ENCODE measurements at places on chromosomes 1 and 21.

DNA sequence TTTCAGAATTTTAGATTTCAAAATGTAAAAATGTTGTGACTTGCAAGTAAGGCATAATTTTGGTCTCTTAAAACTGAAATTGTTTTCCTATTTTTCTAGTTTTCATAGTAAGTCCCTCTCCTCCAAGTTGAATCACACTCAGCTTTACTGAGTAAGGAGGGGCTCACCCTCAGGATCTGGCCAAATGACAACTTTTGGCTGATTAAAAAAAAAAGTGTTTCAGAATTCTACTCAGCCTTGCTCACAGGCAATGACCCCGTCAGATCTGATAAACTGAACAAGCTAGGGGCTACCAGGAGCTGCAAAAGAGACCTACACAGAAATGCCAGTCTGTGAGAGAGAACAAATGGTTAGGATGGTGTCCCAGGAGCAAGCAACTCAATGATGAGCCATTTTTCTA, 159.8 kb downstream of the PBX1 start:
- DNase-seq, result no peak

DNA sequence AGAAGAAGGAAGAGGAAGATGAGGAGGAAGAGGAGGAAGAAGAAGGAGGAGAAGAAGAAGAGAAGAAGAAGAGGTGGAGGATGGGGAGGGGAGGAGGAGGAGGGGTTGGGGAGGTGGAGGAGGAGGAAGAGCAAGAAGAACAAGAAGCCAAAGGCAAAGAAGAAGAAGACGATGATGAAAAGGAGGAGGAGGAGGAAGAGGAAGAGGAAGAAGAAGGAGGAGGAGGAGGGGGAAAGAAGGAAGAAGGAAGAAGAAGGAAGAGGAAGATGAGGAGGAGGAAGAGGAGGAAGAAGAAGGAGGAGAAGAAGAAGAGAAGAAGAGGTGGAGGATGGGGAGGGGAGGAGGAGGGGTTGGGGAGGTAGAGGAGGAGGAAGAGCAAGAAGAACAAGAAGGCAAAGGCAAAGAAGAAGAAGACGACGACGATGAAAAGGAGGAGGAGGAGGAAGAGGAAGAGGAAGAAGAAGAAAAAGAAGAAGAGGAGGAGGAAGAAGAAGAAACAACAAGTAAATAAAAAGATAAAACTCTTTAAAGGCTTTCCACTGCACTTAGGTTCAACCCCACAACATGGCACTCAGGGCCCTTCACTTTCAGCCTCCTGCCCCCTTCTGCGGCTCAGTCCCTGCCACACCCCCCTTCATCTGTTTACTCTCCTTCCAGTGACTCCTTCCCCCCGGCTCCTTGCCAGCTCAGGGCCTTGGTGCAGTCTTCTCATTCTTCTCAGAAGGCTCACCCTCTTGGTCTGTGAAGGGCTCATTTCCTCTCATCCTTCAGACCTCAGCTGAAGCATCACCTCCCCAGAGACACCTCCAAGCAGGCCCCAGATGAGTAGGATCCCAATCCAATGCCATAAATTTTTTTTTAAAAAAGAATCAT, 114.0 kb downstream of the KCNN3 start:
- no peak for DNase-seq

GRCh38 chr21:45747233-45747766, 103.8 kb downstream of the PCBP3 start:
- no peak for DNase-seq

- peak; percentile 73 for DNase-seq
These were observed 58.2 kb upstream of the SLC45A1 start for GRCh38 chr1:8259498-8260290.

GRCh38 chr1:66919063-66919462, 5.6 kb downstream of the DNAI4 start:
- DNase-seq, result no peak

- no peak for DNase-seq
These were observed 3.8 kb downstream of the CNR2 start for GRCh38 chr1:23909412-23909811.

- DNase-seq, result no peak
These were observed 2.9 kb downstream of the IGSF8 start for GRCh38 chr1:160095382-160096105.

GRCh38 chr1:104671684-104672353, 922.1 kb downstream of the AMY1C start:
- DNase-seq, result no peak

DNA sequence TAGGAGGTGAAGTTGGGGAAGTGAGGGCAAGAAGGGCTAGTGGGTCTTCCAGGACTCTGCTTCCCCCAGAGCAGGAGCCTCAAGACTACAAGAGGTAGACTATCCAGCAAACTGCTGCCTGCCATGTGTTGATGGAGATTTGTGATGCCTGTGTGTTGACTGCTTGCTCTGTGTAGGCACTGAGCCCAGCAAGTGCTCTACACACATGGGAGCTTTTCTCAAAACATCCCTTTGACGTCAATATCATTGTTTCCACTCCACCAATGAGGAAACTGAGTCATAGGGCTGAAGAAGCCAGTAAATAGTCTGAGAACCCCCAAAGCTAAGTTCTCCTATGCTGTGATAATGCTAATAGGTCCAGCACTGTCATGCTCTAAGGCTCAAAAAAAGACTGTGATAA, 207.2 kb upstream of the NFIA start:
- DNase-seq, result no peak

GRCh38 chr1:235424092-235424491, 56.9 kb downstream of the TBCE start:
- no peak for DNase-seq

- DNase-seq, result no peak
These were observed 279.1 kb downstream of the DNM3 start for GRCh38 chr1:172120381-172120780.

DNA sequence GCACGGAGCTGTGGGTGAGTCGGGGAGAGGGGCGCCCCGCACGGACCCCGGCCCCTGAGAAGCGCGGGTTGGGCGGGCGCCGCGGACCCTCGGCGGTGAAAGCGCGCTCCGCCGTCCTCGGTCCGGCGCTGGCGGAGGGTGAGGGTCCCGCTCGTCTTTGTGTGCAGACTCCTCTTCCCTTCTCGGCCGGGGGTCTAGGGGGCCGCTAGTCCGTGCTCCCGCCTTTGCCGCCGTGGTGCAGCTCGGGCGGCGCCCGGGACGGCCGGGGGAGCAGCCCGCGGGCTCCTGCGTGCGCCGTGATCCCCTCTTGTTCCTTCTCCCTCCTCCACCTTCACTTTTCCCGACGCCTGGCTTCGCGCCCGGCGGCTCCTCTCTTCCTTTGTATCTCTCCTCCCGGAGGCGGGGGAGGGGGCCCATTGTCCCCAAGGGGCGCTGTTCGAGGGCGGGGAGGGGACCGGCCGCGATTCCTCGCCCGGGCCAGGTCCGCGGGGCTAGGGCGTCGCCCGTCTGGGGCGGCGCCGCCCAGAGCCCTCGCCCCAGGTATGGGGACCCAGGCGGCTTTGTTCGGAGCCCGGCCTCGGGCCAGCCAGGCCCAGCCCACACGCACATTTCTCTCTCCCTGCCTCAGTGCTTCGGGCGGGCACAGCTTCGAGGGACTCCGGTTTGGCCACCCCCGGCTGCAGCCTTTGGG, 519 bp downstream of the FNBP1L start:
- DNase-seq, result no peak

DNA sequence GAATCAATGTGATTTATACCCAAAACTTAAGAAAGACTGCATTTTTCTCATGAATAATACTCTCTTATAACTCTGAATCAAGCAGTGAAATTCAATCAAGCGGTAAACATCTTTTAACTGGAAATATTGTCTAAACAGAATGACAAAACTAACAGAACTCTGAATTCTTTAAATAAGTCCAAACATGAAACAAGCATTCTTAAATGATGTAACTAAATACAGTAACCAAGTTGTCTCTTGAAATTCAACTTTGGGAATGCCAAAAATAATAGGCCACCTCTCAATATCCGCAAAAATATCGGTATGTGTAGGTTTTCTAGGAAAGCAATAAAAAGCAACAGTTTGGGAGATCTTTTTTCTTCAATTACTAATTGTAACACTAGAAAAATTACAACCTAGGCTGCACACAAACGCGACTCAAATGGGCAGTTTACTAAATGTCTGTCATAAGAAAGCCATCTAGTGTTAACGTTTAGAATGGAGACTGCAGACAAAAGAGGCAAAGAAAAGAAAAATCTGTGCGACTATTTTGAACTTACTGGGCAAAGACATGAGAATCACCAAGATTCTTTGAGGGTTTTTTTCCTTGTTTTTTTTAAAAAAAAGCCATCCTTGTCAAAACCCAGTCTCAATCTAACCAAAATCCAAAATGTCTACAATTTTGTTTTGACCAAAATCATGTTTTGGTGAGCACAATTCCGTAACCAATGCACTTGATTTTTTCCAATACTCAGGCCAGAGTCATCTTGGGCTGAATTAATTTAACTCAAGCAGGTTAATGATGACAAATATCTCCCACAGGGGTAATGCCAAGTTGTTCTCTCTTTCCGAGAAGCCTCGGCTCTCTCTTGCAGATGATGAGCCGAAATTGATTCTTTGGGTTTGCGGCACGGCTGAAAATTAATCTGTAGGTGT, 1.3 kb downstream of the SIPA1L2 start:
- DNase-seq, result peak; percentile 63

- no peak for DNase-seq
These were observed 192.2 kb downstream of the ROR1 start for GRCh38 chr1:63966016-63966415.

- no peak for DNase-seq
These were observed 94.7 kb downstream of the PRKAB2 start for GRCh38 chr1:147077523-147077922.

- DNase-seq, result no peak
These were observed 70.8 kb downstream of the PLA2G4A start for GRCh38 chr1:186899577-186899976.

DNA sequence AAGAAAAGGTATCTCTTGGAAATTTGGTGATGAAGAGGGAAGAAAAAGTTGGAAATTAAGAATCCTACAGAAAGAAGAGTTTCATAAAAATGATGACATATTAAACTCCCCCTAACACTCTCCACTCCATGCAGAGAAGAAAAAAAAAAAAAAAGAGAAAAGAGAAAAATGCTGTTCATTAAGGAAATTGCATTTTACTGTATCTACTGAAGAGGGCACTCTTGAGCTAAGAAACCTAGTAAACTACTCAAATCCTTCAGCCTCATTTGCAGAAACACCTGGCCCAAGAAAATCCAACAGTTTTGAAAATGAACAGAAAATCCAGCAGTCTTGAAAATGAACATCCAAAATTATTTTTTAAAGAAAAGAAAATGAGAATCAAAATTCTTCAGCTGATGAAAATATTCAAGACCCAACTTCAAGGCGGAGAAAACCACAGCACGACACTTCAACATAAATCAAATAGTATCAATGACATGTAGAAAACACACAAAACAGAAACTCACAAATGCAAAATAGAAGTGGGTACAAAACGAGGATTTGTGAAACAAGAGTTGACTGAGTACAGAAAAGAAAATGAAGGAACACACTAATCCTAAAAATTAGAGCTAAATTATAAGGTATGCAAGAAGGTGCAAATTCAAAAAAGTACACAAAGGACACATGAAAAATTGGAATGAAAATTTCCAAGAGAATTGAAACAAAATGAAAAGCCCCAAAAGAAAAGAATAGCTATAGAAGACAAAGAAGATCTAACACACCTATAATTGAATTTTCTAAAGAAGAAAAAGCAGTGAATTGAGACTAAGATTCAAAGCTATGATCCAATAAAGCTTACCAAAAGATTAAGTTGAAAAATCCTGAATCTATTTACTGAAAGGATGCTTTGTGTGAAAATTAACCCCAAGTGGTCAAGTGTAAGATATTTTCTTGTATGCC, 73.2 kb upstream of the DNAJC6 start:
- DNase-seq, result peak; percentile 46

- DNase-seq, result peak; percentile 85
These were observed 149.1 kb downstream of the ZNF281 start for GRCh38 chr1:200260597-200261335.

GRCh38 chr1:95002540-95003432, 70.0 kb downstream of the ALG14 start:
- peak; percentile 21 for DNase-seq

DNA sequence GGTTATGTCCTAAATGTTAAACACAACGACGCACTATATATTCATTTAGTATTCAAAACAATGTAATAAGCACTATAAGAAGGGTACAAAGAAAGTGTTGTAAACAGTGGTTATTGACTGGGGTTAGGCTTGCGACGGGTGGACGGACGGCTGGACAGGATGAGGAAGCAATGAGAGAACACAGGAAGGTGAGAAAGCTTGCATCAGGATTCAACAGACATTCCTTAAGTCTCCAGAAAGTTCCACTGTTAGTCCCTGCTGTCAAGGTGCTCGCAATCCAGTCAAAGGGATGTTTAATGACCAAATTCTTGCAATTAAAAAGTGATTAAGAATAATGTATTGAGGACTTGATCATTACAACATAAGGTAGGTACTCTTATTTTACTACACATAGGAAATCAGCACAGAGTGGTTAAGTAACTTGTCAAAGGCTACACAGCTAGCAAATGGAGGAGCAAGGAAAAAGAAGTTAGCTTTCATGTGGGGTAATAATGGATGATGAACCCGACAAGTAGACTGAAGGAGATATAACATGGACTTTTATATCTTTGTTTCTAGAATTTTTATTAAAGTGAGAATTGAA, 994 bp upstream of the ACBD6 start:
- no peak for DNase-seq

GRCh38 chr1:26418865-26419349, 8.3 kb downstream of the LIN28A start:
- DNase-seq, result no peak

DNA sequence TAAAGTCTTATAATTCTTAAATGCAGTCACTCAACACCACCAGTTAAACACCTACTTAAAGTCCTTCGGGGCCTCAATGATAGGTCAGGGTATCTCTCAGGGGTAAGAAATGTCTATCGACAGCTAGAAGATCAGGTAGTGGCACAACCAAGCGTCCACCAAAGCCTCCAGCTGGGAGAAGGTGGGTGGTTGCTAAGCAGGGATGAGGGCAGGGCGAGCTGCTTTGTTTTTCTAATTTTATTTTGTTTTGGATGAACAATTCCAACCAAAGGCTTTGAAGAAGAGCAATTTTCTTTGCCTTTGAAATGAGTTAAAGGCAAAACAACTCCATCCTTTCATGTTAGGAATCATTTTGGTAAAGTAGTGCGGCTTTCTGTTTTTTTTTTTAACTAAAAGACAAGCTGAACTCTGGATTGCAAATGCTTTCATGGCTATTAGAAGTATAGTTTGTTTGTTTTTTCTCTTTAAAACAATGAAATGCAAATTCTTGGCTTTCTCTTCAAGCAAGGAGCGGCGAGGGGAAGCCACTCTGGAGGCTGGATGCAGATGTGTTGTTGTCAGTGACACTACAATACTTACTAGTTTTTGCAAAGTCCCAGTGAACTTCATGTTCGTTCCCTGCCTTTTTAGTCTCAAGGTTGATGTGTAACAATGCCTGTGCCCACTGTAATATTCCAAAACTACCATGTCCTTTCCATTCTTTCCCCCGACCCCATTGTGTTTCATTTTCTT, 106.0 kb downstream of the MRPS6 start:
- DNase-seq, result no peak

- DNase-seq, result no peak
These were observed 38.1 kb downstream of the LRRC52 start for GRCh38 chr1:165581926-165582325.

DNA sequence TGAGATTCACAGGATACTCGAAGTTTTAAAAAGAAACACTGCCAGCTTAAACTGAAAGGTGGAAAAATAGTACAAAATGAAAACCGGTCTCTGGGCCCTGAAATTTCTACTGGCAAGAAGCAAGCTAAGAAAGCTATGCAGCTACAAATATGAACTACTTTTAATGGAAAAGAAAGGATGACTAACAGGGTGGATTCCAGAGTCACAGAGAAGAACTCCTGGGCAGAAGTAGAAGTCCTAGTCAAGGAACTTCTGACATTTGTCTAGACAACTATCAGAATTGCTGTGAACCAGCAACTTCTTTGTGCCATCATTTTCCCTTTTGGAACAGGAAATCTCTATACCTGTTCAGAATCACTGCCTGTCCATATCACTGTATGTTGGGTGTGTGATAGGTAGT, 38.1 kb downstream of the CD160 start:
- no peak for DNase-seq
